ENCODE measurements at places on chromosomes 1 and 21. TPM values are rescaled to one million over a fixed set of nuclear protein-coding genes. Genes with fewer than 3 reads are reported as not detected.

SPATA21 gene
- total RNA-seq, result not detected

CAMTA1 gene
- total RNA-seq, result 49.8 TPM

OR2T35 gene
- 1.6 TPM for total RNA-seq

TMPRSS3 gene
- not detected for total RNA-seq

TDRD10 gene
- not detected for total RNA-seq

LAX1 gene
- total RNA-seq, result 12.0 TPM

DNA sequence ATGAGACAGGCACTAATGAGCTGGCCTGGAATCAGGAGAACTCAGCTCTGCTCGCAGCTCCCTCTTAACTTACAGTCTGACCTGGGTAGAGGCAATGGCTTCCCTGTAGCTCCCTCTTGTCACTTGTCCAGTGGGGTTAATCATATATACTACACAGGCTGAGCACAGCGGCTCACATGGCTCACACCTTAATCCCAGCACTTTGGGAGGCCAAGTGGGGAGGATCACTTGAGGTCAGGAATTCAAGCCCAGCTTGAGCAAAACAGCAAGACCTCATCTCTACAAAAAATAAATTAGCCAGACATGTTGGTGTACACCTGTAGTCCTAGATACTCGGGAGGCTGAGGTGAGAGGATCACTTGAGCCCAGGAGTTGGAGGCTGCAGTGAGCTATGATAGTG, 4.2 kb downstream of the S100A6 start:
- no peak for DNase-seq

GRCh38 chr1:154493276-154493675, 8.7 kb upstream of the TDRD10 start:
- no peak for DNase-seq

DNA sequence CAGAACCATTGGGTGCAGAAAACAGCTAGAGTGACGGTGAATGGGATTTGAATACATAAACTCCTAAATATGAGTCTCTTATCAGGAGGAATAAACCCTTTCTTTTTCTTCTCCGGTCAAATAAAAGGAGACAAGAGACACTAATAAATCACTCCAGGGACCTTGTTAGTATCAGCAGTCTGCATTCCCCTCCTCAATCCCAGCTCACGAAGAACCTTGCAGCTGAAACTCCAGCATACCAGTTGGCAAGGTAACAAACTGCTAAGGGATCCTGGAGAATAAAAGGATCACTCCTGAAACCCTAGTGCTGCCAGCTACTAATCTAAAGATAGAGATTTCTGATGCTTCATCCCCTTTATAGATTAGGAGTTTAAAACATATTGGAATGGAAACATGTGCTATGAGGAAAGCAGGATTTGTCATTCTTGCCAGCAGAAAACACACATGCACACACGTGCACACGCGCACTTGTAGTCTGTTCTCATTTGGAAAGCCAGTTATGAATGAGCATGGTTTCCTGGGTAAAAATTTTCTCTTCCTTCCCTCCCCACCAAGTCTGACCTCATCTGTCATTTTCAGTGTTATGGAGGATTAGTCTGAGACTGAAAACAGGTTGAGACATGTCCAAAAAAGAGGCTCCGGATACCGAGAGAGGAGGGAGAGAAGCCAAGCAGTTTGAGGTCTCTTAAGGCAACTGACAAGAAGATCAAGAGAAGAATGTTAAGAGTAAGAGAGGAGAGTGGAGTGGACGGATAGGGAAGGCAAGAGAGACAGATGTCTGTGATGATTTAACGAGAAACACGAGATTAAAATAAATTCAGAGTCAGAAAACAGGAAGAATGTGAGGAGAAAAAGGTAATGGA, 10.9 kb downstream of the IER5 start:
- no peak for DNase-seq

DNA sequence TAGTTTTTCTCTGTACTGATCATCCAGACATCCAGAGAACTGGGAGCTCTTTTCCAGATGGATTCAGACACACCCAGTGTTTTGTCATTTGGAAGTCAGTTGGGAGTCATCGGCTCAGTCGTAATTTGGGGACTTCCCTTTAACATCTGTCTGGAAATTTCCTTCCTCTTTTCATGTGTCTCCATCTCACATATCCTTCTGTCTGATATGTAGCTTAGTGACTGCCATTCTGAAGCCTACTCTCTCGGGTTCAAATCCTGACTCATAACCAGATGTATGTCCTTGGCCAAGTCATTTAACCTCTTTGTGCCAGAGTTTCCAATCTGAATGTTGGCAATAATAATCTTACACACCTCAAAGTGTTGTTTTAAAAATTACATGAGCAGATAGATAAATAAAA, 3.0 kb downstream of the MORC3 start:
- DNase-seq, result no peak

DNA sequence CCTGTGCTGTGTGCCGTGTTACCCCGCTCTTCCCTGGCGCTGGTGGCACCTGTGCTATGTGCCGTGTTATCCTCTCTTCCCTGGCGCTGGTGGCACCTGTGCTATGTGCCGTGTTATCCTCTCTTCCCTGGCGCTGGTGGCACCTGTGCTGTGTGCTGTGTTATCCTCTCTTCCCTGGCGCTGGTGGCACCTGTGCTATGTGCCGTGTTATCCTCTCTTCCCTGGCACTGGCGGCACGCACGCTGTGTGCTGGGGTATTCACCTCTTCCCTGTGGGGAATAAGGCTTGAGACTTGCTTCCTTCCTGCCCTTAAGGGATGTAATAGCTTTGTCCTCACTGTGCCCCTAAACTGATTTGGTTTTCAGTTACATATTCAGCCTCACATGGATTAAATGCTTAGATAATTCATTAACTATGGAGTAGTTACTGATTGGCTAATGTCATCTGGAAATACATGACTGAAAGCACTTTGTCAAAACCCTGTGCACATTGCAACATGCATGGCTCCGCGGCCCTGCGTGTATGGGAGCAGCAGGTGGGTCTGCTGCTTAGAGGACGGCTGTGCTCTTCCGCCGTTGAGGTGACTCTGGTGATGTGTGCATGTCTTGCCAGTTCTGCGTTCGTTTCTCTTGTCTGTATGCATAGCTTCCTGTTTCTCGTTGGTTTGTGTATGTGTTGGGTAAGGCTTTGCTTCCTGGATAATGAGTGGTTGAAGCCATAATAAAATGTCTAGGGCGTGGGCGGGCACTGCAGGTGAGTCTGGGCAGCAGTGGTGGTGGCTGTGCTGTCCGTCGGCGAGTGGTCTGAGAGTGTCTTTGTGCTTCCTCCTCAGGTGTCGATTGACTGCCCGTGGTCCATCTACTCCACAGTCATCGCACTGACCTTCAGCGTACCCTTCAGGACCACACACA, 17.9 kb upstream of the PWP2 start:
- no peak for DNase-seq

GRCh38 chr1:164602101-164602422, 43.1 kb downstream of the PBX1 start:
- DNase-seq, result no peak

DNA sequence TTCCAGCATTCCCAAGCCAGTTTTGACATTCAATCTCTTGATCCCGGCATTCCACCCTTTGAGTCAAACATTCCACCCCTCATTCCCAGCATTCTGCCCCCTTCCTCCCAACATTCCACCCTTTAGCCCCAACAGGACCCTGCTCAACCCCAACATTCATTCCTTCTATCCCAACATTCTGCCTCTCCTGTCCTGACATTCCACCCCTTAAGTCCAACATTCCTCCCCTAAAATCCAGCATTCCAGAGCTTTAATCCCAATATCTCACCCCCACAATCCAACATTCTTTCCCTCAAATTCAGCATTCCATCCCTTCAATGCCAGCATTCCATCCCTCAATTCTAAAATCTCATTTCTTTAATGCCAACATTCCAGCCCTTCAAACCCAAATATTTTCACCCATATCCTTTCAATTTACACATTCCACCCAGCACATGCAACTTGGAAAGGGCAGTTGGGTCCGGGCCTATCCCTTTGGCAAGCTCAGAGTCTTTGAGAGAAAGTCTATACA, 22.9 kb downstream of the DDX20 start:
- no peak for DNase-seq

DNA sequence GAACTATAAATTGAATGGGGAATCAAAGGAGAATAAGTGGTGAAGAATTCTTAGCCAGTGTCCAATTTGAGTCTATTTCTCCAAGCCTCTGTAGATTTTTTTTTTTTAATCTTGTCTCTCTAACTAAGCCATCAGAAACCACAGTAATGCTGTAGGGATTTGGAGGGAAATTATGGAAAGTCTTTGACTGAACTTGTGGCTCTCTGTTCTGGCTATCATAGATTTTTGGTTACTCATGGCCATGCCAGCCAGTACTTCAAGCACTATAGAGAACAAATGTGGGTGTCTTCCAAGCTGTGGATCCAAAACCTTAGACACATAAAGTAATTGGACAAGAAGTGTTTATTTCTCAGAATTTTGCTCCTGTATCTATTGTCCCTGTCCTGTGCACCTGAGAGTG, 147.9 kb downstream of the LRRC40 start:
- no peak for DNase-seq

GRCh38 chr1:212433577-212434462, 1.1 kb downstream of the NENF start:
- no peak for DNase-seq

- DNase-seq, result no peak
These were observed 24.3 kb downstream of the RTCA start for GRCh38 chr1:100290291-100290690.

- DNase-seq, result no peak
These were observed 87.5 kb downstream of the RGL1 start for GRCh38 chr1:183892351-183892793.

- DNase-seq, result no peak
These were observed 908 bp downstream of the DDI2 start for GRCh38 chr1:15618077-15618654.

DNA sequence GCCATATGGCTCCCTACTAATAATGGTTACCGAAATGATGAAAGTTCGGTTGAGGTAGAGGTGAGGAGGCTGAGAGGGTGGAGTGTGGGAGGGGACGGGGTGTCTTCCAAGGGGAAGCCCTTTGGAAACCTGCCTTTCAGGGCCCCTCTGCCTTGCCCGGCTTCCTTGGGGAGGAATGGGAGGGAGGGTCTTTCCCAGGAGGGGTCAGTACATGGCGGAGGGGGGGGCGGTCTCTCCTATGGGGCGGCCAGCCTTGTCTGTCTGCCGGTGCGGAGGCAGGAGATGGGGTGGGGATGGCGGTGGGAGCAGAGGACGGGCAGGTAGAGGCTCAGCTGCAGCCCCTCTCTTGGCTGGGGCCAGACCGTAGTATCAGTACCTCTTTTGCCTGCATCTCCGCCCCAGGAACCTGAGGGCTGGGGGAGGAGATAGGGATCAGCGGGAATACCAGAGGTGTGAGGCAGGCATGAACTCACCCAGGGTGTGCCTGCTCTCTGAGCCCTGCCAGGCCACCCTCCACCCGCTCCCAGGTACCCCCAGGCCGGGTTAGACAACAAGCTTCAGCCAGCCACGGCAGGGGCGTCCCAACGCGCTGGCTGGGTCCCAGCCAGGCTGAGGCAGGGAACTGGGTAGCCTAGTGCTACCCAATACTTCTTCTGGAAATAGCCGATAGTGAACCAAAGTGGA, 79.4 kb upstream of the POU3F1 start:
- no peak for DNase-seq

DNA sequence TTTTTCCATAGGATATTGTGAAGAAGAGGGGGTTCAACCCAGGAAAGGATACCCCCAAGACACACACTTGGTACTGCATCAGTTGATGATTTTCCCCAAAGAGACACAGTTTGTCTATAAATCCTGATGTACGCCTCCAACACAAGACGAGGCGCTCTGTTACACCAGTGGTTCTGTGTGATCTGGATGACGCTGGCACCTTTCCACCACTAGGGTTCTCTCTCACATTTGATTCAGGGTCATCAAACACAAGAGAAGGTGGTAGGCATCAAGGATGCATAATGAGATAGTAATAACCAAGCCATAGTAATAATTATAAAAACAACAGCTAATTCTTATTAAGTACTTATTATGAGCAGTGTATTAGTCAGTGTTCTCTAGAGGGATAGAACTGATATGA, 508.8 kb upstream of the ZP4 start:
- DNase-seq, result no peak

- DNase-seq, result peak; percentile 82
These were observed at the start of gene UBE2J2 for GRCh38 chr1:1273512-1274298. Gene UBE2J2, minus strand, starts transcription at chr1:1273854. Its CDS starts 5,862 bp downstream, at chr1:1267992.

DNA sequence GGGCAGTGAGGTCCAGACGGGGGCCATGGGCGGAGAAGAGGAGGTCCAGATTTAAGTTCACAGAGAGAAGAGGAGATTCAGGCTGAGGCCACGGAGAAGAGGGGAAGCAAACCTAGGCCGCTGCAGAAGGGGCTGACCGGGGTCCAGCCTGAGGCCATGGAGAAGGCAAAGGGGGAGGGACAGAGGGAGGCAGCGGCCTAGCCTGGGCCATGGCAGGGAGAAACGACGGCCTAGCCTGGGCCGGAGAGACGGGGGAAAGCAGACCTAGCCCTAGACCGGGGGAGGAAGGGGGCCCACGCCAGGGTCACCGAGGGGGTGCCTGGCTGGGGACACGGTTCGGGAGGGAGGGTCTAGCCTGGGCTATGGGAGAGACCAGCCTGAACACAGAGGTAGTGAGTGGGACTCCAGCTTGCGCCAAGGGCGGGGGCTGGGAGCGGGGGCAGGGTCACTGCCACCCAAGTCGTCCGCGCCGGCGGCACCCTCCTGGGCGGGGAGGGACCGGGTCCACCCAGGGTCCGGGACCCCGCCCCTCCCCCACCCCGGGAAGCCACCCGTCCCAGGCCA, 459 bp downstream of the CAPZB start:
- DNase-seq, result no peak

DNA sequence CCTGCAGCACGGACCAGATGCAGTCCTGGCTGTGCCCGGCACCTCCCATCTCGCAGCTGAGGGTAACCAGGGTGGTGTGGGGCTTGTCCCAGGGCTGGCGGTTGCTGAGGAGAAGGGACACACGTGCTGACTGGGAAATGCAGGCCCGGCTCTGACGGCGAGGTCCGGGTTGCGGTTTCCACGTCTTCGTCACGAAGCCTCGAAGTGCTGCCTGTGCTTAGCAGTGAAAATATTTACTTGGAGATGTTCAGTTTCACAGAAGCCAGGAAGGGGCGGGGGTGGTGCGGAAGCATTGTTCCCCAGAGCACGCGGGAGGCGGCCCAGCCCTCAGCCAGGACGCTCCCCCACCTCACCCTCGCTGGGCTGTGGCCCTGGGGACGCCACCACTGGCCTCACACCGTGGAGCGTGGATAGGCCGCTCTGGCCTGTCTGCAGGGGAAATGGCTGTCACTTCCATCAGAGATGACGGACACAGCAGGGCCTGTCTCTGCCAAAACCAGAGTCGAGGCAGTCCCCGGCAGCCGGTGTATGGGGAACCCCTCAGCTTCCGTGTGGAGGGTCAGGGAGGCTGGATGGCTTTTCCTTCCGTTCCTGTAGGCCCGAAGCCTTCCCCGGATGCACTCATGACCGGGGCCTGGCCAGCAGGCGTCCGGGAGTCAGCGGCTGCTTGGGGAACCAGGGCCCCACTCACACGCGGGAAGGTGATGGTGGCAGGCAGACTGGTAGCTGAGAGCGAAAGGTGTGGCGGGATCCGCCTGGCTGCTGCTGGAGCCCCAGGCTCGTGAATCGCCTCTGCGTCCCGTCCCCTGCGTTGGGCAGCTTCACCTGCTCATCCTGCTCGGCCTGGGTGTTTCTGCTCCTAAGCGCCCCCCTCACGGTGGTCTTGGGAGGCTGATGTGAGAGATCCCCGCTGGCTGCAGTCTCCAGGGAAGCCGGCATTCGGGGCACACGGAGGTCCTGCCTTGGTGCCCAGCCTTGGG, 14.7 kb upstream of the POFUT2 start:
- DNase-seq, result no peak

- no peak for DNase-seq
These were observed 194.3 kb downstream of the RPS6KC1 start for GRCh38 chr1:213245260-213245910.
